Right renal cortex interstitium (tissue), 3 donors: ENCODE measurements at places on chromosomes 6 and 20. TPM values are rescaled to one million over a fixed set of nuclear protein-coding genes. Genes with fewer than 3 reads are reported as not detected.

TMEM244 gene
- polyA plus RNA-seq = not detected

GRCh38 chr6:21740376-21741124 is 147.0 kb downstream of the SOX4 start:
- no peak for DNase-seq

DNA sequence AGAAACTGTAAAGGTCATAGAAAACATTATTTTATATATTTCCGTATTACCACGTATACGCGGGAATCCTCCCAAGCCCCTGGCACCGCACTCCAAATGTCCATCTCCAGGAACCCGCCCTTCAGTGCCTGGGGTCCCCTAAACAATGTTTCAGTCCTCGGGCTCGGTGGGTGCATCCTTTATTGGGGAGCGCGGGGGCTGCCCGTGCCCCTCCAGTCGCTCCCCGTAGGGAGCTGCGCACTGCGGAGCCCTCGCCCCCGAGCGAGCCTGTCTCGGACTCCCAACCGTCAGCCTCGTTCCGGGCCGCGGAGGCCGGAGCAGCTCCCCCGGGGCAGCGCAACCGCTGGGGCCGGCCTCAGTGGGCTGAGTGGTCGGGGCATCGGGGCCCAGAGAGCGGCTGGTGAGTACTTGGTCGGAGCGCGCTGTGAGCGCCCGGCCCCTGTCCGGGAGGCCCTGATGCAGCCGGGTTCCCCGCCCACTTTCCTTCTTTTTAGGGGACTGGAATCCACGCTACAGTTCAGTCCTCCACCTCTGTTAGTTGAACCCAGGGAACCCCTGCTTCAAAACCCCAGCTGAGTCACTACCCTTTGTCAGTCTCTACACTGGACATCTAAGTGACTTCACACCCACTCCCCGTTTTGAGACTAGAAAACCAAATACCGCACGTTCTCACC is at the start of gene DNAH8:
DNAH8 (plus strand) TSS at position 296 of the 674 bp plus-strand sequence. CDS start 7,499 bp downstream, outside the sequence.
- DNase-seq = no peak

GRCh38 chr6:27178860-27179259 is 68.6 kb upstream of the PRSS16 start:
- DNase-seq = no peak

GRCh38 chr6:116766506-116767176 is 1.1 kb upstream of the FAM162B start:
- no peak for DNase-seq

GRCh38 chr20:59352990-59353389 is 52.6 kb downstream of the EDN3 start:
- DNase-seq = no peak

DNA sequence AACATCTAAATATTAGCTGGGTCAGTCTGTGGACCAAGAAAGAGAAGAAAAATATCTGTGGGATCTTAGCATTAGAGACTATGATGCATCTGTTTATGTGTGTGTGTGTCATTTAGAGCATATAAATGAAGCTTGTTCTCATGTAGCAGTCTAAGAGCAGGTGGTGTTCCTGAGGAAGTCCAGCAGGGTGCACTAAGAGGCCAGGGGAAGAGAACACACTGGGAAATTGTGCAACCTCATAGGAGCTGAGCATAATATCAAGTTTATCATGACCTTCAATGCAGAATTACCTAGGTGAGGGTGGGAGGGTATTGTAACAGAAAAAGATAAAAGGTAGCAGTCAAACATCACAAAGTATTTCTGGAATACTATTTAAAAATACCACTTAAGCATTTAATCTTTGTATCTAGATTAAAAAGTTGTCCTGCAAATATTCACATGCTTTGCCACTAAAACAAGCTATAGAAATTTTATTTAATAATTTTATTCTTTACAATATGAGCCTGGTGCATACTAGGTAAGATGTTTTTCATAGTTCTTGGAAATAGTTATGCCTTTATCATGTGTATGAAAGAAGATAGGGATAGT is 80.5 kb downstream of the SMPDL3A start:
- no peak for DNase-seq

- DNase-seq = no peak
Observed at GRCh38 chr20:42594011-42594410, 595.7 kb downstream of the PTPRT start.

- no peak for DNase-seq
Observed at GRCh38 chr6:20680697-20681165, 146.5 kb downstream of the CDKAL1 start.
